ENCODE measurements at places on chromosomes 3 and 15. TPM values are rescaled to one million over a fixed set of nuclear protein-coding genes. Genes with fewer than 3 reads are reported as not detected.

GRCh38 chr3:99751649-99752048, 66.0 kb upstream of the CMSS1 start:
- DNase-seq, result no peak
- no peak overlapping the region for H3K4me3 ChIP-seq
- H3K27me3 ChIP-seq, result no peaks in the 10 kb centered on the region
- H3K36me3 ChIP-seq, result peaks cover 5% of the 10 kb centered on the region
- H3K4me1 ChIP-seq, result peaks cover 6% of the 10 kb centered on the region
- H3K27ac ChIP-seq, result no peak overlapping the region

DNA sequence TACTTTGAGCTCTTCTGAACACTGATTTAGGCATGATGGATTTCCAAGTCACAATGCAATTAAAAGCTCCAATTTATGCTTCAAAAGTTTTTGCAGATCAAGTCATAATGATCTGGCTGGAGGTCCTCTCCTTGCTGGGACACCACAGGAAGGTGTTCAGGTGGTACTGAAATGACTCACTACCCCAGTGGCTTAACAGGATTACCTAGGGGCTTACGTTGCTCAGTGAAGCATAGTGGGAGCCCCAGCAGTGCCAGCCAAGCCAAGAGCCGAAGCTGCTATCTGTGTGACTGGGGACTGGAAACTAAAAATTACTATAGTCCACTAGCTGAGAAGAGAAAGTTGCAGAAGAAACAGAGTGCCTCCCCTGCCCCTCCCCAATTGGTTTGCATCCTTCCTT, 110.1 kb upstream of the LPP start:
- no peak for DNase-seq
- H3K4me1 ChIP-seq, result no peaks in the 10 kb centered on the region
- H3K36me3 ChIP-seq, result no peaks in the 10 kb centered on the region
- H3K27ac ChIP-seq, result no peak overlapping the region
- H3K27me3 ChIP-seq, result no peaks in the 10 kb centered on the region
- H3K4me3 ChIP-seq, result no peak overlapping the region

The CHST13 gene
- total RNA-seq, result 0.55 TPM

GRCh38 chr15:42046597-42046996, 25.8 kb upstream of the PLA2G4E start:
- H3K27ac ChIP-seq, result no peak overlapping the region
- no peaks in the 10 kb centered on the region for H3K36me3 ChIP-seq
- H3K27me3 ChIP-seq, result no peaks in the 10 kb centered on the region
- H3K4me1 ChIP-seq, result no peaks in the 10 kb centered on the region

GRCh38 chr3:14863333-14864100, 44.8 kb downstream of the FGD5 start:
- no peaks in the 10 kb centered on the region for H3K4me1 ChIP-seq
- no peaks in the 10 kb centered on the region for H3K36me3 ChIP-seq
- no peak overlapping the region for H3K27ac ChIP-seq
- H3K4me3 ChIP-seq, result no peak overlapping the region

DNA sequence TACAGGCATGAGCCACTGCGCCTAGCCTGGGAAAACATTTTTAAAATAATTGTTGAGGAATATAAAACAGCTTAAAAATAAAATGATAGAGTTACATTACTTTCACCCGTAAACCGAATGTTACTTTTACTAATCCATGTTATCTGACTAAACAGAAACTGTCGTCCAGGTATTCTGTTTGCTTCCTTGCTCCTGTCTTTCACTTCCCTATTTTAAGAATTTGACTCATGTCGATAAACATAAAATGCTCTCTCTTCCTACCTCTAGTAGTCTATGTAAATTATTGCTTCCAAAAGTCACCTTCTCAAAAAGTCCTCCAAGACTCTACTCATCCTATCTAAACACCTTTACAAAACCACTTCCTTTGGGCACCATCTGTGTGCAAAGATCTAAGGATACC, 216.4 kb downstream of the RBMS3 start:
- H3K27me3 ChIP-seq, result no peaks in the 10 kb centered on the region
- no peaks in the 10 kb centered on the region for H3K36me3 ChIP-seq
- DNase-seq, result no peak
- H3K4me3 ChIP-seq, result no peak overlapping the region

The CTXND1 gene
- total RNA-seq, result not detected

DNA sequence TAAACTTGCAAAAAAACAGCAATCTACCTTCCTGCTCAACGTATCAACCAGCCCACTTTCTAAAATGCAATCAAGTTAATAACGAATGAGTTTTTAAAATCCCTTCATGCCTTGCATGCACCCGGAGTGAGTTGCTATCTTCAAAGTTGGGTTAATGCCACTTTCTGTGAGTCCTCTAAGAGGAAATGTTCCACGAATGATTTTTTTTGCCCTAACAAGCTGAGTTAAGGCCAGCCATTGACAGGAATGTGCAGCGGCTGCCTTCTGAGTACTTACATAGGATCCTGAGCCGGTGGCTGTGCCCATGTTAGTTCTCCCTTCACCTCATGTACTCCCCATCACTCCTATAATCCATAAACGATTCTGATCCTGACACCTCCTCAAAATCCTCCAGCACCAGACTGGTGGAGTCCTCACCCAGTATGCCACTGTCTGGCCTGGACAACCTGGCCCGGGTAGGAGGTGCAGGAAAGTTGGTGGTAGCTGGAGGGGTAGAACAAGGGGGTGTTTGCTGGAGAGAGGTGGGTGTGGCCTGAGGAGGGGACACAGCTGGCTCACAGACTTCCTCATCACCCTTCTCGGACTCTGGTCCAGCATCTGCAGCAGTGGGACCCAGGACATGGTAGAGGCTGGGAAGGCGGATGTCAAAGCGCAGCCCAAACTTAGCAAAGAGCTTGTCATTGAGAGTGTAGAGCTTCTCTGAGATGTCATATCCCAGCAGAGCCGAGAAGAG, 12.4 kb downstream of the POPDC2 start:
- no peak for DNase-seq
- H3K27me3 ChIP-seq, result no peaks in the 10 kb centered on the region
- no peaks in the 10 kb centered on the region for H3K36me3 ChIP-seq
- no peak overlapping the region for H3K4me3 ChIP-seq
- peaks cover 5% of the 10 kb centered on the region for H3K4me1 ChIP-seq

The SPINT1 gene
- 2.4 TPM for total RNA-seq

DNA sequence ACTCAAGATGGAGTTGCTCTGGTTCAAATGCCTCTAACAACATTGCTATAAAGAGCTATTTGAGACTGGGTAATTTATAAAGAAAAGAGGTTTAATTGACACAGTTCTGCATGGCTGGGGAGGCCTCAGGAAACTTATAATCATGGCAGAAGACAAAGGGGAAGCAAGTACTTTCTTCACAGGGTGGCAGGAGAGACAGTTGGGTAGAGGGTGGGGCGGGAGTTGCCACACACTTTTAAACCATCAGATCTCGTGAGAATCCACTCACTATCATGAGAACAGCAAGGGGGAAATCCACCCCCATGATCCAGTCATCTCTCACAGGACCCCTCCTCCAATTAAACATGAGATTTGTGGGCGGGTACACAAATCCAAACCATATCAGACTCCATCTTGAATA, 30.7 kb downstream of the MAP2K5 start:
- DNase-seq, result no peak
- no peak overlapping the region for H3K27ac ChIP-seq
- H3K4me1 ChIP-seq, result peaks cover 4% of the 10 kb centered on the region
- no peak overlapping the region for H3K4me3 ChIP-seq
- no peaks in the 10 kb centered on the region for H3K27me3 ChIP-seq
- no peaks in the 10 kb centered on the region for H3K36me3 ChIP-seq

- H3K36me3 ChIP-seq, result no peaks in the 10 kb centered on the region
- no peak overlapping the region for H3K27ac ChIP-seq
- no peak for DNase-seq
- no peaks in the 10 kb centered on the region for H3K27me3 ChIP-seq
- no peak overlapping the region for H3K4me3 ChIP-seq
These were observed 173.3 kb upstream of the NAALADL2 start for GRCh38 chr3:174685796-174686195.

The FBXL22 gene
- 16.3 TPM for total RNA-seq

DNA sequence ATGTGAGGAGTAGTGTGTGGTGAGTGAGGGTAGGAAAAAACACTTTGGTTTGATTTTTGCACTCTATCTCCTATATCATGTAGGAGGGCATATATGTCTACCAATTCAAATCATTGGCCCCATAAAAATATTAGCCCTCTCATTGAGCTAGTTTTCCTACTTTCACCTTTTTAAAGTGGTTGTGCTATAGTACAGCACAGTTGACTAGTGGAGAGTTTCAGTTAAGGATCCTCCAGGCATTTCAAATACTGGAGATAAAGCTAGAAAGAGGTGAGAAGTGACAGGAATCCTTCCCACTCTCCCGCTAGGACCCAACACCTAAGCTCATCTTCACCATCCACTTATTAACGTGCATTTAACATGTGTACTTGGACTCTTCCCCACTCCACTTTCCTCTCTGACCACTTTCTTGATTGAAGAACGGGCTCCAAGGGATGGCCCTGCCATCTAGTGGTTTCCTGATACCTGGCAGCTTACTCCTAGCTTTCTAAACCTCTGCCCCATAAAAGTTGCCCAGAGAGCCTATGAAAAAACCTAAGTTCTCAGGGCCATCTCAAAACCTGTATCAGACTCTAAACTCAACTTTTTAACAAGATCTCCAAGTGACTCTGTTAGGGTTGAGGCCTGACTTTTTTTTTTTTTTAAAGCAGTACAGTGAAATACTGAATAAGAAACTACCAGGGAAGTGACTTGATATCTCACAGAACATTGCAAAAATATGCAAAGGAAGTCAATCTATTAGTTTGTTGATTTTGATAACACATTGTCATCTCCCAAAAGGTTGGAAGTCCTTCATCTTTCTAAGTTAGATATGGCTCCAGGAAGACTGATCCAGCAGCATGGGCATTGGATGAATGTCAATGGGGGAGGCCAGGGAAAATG, 17.9 kb downstream of the IL12A start:
- H3K4me1 ChIP-seq, result no peaks in the 10 kb centered on the region
- H3K36me3 ChIP-seq, result no peaks in the 10 kb centered on the region
- no peak overlapping the region for H3K27ac ChIP-seq
- no peak overlapping the region for H3K4me3 ChIP-seq

The CPB1 gene
- 7.3 TPM for total RNA-seq

DNA sequence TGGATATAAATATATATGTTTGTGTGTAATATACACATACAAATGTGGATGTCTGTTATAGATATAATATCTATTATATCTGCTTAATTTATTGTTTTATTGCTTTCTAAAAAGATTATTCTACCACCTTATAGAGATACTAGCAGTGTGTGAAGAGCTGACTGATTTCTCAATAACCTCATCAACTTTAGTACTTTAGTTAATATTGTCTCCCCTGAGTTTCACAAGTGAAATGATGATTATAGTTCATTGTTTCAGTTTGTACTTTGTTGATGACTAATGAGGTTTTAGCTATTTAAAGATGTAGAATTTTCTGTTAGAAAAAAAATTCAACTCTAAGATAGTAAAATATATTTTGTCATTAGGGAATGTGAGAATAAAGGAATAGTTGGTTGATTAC, 11.4 kb downstream of the RSRC1 start:
- H3K27me3 ChIP-seq, result no peaks in the 10 kb centered on the region
- H3K4me1 ChIP-seq, result no peaks in the 10 kb centered on the region
- no peak overlapping the region for H3K4me3 ChIP-seq
- no peak for DNase-seq
- H3K36me3 ChIP-seq, result peaks cover 6% of the 10 kb centered on the region

DNA sequence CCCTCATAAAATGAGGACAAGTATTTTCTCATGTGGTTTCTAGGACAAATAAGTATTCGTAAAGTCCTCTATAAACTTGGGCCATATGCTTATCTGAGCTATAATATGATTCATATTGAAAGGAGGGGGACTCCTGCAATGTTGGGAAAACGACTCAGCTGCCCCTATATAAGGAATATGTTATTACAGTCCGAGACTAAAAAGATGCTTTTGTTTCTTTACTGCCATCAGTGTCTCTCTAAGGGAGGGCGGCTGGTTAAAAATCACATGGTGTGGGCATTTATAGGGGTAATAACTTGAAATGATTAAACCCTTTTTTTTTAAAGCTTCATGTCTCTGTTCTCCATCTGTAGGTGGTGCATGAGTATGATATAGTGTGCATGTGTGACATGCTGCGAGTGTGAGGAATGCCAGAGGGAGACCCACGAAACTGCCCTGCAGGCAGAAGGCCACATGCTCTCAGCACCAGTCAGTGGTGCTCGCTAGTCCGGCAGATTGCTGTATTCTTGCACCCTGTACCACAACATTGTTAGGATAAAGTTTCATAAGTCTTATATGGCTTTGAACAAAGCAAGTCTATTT, 256.0 kb upstream of the CTDSPL start:
- H3K4me1 ChIP-seq, result peaks cover 30% of the 10 kb centered on the region
- no peak for DNase-seq
- peak overlapping the region; percentile 95 for H3K27ac ChIP-seq
- H3K4me3 ChIP-seq, result no peak overlapping the region
- no peaks in the 10 kb centered on the region for H3K36me3 ChIP-seq

GRCh38 chr3:43919029-43919428, 228.3 kb downstream of the ABHD5 start:
- no peak overlapping the region for H3K4me3 ChIP-seq
- DNase-seq, result no peak
- no peaks in the 10 kb centered on the region for H3K27me3 ChIP-seq
- H3K4me1 ChIP-seq, result no peaks in the 10 kb centered on the region
- no peak overlapping the region for H3K27ac ChIP-seq

DNA sequence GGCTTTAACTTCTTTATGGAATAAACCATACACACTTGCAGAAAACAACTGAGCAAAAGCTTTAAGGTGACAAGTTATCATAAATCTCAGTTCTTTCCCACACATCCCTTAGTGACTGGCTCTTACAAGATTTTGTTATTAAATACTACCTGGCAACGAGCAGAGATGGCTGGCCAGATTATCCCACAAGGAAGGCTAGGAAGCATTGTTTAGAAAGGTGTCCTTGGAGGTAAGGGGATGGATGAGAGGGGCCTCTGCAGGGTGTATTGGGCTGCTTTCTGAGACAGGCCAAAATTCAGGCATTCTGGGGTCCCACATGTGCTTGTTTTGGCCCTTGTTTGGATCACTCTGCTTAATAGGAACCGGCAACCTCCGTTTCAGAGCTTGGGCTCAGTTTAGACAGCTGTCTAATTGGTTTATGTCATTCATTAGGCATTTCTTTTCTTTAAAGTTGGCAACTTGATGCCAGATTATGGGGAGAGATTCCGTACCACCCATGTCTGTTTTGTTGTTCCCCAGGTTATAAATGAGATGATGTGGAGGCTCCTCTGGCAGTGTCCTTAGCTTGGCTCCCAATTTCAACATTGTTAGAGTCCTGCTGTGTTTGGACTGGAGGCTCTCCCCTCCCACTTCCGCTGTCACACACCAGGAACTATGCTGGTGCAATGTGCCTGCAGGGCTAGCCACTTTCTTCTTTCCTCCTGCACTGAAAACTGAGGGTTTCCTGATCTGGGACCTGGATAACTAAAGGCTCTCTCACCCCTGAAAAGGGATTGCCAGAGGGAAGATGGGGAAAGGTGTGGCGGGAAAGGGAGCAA, 121.1 kb downstream of the TPRG1 start:
- H3K36me3 ChIP-seq, result no peaks in the 10 kb centered on the region
- H3K4me1 ChIP-seq, result no peaks in the 10 kb centered on the region
- no peak overlapping the region for H3K4me3 ChIP-seq
- H3K27me3 ChIP-seq, result no peaks in the 10 kb centered on the region
- no peak for DNase-seq

- no peak overlapping the region for H3K27ac ChIP-seq
- H3K36me3 ChIP-seq, result no peaks in the 10 kb centered on the region
- H3K27me3 ChIP-seq, result no peaks in the 10 kb centered on the region
- no peaks in the 10 kb centered on the region for H3K4me1 ChIP-seq
These were observed 312.3 kb downstream of the ZBBX start for GRCh38 chr3:167067787-167068161.

Data from aorta (tissue), 5 donors.